Activated CD8-positive, alpha-beta memory T cell treated with anti-CD3 and anti-CD28 coated beads, Interleukin-2, amount 10 ng/mL, durations not matched to agents 7 days and 5 days (primary cell): ENCODE measurements at places on chromosomes 2 and 18. TPM values are rescaled to one million over a fixed set of nuclear protein-coding genes. Genes with fewer than 3 reads are reported as not detected.

DNA sequence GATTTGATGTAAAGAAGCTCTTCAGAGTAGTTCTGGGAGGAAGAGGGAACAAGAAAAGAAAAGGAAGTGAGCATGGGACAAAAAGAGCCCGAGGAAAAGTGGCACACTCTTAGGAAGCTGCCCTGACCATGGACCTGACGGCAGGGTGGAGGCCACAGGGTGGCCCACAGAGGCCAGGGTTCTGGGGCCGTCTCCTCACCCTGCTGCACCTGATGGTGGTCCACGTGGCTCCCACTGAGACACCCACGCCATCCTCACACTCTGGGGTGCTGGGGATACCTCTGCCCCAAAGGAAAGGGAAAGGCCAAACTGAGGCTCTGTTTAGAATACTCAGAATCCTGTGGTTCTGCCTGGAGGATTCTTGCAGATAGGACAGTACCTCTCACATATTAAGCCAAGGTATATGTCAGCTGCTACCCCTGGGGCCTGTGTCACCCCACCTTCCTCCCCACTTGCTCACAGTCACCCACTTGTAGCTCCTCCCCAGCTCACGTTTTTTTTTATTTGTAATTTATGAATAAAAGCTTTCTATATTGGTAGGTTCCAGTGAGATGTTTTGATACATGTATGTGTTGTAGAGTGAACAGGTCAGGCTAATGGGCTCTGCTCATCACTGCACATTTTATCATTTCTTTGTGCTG, 171.1 kb downstream of the LDLRAD4 start:
- DNase-seq = no peak

DNA sequence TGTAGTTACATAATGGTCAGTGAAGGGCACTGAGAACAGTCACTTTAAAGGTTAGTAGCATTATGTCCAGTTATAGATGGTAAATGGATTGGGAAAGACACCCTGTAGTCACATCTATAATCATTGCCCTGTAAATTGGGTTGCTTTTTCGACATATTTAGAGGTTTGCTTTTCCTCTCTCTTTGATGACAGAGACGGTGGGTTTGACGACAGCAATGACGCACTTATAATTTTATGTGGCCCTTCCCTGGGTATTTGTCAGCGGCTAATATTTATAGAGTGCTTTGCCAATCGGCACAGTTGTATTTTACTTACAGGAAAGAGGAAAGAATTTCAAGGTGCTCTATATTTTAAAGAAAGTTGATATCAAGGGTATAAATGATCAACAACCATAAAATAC, 2.8 kb downstream of the CPS1 start:
- DNase-seq = no peak

The TMEM87B gene
- 19.7 TPM for total RNA-seq

DNA sequence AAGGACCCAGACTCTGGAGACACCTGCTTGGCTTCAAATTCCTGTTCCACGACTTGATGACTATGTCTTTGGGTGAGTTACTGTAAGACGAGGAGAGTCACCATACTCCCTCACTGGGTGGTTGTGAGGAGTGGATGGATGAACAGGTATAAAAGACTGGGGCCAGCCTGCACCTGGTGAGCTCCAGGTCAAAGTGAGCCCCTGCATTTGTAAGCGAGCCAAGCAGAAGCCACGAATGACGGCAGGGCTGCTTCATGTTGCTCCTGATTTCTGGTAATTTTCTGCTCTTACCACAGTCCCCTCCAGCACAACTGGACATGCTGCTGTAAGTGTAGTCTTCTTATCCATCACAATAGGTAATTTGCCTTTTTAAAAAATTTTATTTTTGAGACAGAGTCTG, 86.6 kb downstream of the POLR1A start:
- no peak for DNase-seq

GRCh38 chr18:63848159-63848558, 39.3 kb upstream of the SERPINB2 start:
- DNase-seq = no peak

- DNase-seq = no peak
Measured at GRCh38 chr2:153939124-153939796, 67.5 kb downstream of the GALNT13 start.
